ENCODE measurements at places on chromosomes 11 and 22.

- DNase-seq: peak; percentile 2
These were observed 3.6 kb upstream of the MRPL23 start for GRCh38 chr11:1943576-1943975.

DNA sequence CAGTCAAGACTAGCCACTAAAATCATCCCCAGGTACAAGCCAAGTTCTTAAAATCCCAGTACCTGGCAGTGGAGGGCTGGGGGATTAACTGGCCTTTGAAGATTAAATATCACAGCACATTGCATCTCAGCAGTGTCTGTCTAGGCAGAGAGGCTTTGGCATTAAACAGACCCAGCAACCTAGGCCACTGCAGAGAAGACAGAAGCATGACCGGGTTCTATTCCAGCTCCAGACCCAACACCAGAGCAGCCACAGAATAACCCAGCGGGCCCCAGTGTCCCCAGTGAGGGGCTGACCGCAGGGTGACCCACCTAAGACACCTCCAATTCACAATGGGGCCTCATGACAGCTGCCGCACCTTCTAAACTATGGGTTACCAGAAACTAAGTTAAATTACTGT lies 88.2 kb downstream of the SHANK2 start:
- DNase-seq: no peak

GRCh38 chr11:58286249-58286648 lies 18.2 kb upstream of the OR10W1 start:
- no peak for DNase-seq

DNA sequence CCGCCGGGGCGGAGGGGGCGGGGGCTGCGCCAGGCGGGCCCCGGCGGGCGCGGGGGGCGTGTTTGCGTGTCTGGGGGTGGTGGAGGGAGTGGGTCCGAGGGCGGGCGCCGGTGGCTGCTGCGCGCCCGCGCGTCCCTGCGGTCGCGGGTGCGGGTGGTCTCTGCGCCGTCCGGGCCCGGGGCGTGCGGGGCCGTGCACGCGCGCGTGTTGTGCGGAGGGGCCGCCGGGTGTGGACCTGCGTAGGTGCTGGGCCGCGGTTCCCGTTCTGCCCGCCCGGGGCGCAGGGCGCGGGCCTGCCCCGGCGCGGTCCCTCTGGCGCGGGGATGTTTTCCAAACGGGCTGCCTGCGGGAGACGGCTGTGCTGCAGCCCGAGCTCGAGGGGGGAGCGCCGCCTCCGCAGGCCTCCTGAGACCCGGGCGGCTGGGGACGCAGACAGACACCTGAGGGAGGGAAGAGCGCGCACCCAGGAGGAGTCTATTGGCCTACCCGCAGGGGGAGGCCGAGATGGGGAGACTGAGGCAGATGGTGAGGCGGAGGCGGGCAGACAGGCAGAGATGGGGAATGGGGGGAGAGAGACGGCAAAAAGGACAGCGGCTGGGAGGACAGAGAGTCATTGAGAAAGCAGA lies 442 bp downstream of the PELI3 start:
- no peak for DNase-seq

DNA sequence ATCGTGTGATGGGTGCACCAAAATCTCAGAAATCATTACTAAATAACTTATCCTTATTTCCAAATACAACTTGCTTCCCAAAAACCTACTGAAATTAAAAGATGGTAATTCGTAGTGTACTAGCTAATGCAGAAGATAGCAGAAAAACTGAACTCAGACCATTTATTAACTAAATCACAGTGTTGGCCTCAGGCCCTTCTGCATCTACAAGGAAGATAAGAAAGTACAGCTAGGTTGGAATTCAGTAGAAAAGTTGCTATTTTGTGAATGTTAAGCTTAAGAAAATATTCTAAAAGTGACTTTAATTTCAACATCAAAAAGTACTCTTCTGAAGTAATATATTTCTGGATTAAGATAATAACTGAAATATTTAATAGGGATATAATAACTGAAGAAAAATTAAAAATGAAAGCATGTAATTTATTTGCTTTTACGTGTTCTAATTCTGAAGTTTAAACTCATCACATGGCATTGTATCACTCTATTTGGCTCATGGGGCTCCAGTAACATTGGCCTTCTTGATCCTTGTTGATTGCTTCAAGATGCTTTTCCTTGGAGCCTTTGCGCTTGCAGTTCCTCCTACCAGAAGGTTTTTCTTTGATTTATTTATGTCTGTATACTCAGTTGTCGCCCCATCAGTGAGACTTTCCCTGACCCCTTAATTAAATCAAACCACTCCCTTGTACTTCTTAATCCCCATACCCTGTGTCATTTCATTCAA lies 847.9 kb upstream of the ANO3 start:
- no peak for DNase-seq

GRCh38 chr11:82936261-82936660 lies 34.7 kb downstream of the DDIAS start:
- no peak for DNase-seq

GRCh38 chr22:46104170-46104880 lies 46.0 kb upstream of the PPARA start:
- DNase-seq: no peak

- DNase-seq: no peak
These were observed 3.8 kb downstream of the SCN4B start for GRCh38 chr11:118148856-118149255.

DNA sequence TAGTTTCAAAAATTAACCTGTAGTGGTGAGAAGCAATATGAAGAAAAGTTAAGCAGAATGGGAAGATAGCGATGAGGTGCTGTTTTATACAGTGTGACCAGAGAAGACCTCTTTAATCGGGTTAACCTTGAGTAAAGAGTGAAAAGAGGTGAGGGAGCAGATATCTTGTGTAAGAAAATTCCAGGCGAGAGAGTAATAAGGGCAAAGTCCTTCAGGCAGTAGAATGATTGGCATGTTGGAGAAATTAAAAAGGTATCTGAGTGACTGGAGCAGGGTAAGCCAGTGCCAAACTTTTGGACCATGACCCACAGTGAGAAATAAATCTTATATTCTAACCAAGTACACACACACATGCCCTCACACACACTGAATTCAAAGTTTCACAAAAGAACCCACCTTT lies 374.7 kb upstream of the LARGE1 start:
- no peak for DNase-seq

GRCh38 chr11:14308114-14308896 lies 50.7 kb downstream of the RRAS2 start:
- DNase-seq: no peak

GRCh38 chr22:49317369-49317768 lies 510.3 kb downstream of the BRD1 start:
- no peak for DNase-seq

DNA sequence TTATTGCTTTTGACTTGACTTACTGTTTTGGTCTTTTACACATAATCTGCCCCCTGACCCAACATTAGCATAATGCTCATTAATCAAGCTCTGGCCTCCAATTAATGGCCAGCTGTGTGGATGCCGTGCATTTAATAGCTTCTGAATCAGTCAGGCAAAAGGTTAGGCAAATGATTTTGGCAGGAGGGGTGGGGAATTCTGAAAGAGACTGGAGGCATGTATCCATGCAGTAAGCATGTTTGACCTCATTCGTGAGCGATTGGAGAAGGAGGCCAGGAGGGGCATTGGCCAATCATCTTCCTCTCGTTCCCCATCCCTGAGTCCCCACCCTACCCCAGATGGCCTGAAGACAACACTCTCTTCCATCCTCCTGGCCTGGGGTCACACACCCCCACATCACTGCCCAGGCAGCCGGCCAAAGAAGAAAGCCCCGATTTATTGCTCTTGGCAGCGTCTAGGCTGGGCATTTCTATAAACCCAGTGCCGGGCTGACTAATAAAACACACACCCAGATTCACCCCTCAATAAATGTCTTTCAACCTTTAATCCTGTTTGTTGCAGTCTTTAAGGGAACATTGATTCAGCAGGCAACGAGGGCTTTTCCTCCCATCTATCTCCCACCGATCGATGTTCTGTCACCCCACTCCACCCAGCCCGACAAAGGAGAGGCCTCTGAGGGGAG lies 150.0 kb downstream of the OPCML start:
- DNase-seq: no peak

GRCh38 chr11:33375688-33376311 lies 118.6 kb downstream of the HIPK3 start:
- DNase-seq: no peak

GRCh38 chr22:49829044-49829853 lies 1.6 kb upstream of the BRD1 start:
- DNase-seq: no peak

DNA sequence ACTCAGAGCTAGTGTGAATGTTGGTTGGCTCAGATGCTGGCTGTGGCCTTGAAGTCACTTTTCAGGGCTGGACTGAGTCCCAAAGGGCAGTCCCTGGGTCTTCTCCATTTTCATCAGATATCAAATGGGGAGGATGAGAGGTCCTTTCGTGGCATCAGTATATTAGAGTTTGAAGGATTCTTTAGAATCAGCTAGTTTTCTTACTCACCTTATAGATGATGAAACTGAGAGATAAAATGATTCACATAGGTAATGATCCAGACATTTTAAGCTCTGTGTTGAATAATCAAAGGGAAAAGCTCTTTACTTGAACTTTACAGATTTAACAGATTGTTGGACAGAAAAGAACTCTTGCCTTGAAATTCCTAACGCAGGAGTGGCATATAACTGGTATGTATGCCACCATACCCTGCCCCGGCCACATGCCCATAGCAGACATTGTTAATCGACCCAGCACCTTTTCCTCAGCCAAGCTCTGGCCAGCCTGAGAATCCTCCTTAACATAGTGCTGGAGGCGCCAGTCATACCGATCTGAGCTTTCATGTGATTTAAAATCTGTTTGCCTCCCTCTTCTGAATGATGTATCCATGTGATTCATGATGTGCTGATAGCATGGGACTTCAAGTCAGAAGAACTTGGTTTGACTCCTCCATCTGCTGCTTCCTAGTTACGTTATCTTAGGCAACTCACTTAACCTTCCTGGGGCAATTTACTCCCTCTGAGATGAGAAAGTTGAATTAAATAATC lies 60.0 kb downstream of the BARX2 start:
- no peak for DNase-seq

DNA sequence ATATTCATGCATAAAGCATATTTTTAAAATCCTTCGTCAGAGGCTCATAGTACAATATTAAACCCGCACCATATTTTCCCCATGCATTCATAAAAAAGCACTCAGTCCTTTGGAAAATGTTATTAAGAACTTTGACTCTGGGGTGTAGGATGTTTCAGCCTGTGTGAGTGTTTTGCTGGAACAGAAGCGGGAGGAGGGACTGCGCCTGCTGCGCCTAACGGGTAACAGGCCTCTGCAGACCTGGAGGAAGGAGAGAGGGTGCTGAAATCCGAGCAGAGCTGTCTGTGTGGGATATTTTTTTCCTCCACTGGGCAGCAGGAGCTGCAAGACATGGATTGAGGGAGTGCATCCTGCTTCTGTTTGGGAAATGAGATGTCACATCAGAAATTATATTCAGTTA lies 483.0 kb downstream of the BRD1 start:
- DNase-seq: no peak

GRCh38 chr11:33258631-33259205 lies 1.5 kb downstream of the HIPK3 start:
- no peak for DNase-seq

DNA sequence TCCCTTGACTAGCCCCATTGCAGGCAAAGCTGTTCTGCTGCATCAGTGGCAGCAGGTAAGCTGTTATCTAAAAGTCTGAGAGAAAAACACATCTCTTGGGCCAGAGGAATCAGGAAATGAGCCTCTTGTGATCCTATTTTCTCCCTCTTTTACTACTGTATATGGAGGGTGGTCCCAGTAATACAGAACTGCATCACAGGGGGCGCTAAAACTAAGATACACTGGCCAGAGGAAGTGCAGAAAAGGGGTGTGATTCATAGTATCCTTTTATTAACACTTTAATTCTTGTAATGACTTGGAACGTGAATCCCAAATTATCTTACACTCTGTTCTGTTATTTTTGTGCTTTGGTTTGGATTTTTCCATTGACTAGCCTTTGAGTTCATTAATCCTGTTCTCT lies 8.8 kb upstream of the MED17 start:
- DNase-seq: no peak

DNA sequence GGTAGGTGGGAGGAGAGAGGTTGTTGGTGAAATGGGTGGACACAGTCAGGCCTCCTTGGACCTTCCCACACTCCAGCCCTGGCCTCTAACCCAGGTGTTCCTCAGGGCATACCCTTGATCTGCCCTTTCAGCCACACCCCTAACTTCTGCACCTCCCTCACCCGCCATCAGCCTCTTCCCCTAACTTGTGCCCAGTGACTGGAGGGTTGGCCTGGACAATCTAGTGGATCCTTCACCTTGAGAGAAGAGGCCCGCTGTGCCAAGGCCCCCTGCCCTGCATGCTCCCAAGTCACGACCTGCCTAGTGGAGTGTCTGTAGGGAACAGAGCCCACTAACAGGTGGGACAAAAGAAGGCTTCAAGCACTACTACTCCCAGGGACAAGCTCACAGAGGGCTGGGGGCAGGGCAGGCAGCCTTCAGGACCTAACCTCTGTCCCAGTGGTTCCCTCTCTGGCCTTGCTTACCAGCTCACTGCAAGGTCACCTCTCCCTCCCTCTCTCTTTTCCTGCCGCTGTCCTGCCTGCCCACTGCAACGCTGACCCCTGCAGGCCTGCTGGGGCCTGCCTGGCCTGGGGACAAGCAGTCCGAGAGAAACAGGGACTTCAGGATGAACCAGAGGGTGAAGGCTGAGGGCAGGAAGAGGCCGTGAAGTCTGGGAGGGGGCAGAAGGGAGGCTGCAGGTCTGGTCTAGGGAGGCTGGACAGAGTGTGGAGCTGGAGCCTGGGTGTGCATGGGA lies 3.3 kb downstream of the SYT7 start:
- no peak for DNase-seq
